ENCODE measurements at places on chromosomes 4 and X.
A peak's percentile ranks its signal among the peaks of the same experiment; 100 is the strongest.

GRCh38 chr4:26299254-26299882 lies 21.4 kb upstream of the RBPJ start:
- no peak for DNase-seq

- DNase-seq: no peak
Observed at GRCh38 chr4:40600850-40601249, 28.8 kb downstream of the RBM47 start.

- DNase-seq: no peak
Observed at GRCh38 chr4:109616243-109616642, 56.2 kb downstream of the MCUB start.

DNA sequence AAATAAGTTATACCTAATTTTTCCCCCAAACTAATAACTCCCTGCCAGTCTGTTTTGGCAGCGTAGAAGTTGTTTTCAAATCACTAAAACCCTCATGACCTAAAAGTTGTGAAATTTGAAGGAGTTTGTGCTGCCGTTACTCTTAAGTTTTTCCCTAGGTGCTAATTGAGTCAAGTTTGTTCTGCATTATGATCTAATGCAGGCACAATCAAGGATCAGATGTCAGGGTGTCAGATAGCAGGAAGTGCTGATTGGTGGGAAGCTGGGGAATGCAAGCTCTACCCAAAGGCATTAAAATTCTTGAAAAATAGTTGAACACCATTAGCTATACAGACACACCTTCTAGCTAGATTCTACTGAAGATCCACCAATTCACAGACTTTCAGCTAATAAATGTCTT lies 51.9 kb downstream of the ARX start:
- no peak for DNase-seq

DNA sequence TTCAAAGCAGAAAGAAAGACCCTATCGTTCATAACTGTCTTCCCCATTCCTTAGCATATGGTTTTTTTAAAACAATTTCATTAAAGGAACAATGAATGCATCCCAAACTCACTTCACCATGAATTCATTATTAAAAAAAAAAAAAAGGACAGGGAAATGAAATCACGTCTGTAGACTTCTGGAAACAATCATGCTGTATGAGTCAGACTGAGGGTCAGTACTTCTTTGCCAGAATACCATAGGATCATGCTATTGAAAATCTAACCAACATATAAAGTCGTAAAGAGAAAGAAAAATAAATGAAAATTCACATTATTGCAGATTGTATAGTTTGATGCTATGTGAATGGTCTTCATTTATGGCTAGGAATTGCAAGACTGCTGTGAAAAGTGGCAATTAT lies 144.4 kb downstream of the PCDH18 start:
- no peak for DNase-seq

DNA sequence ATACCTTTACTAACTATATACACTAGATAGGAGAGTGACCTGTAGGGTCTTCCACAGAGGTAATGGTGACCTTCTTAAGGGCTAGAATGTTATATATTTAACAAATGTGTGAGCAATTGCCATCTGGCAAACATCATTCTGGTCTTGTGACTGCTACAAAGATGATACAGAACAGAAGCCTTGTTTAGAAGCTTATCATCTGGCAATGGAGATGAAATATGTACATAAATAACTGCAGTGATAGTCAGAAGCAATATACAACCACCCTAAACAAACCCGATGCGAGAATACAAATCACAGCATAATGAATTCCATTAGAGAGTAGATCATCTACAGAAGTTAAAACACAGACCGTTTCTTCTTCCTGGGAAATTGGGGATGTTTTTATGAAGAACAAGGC lies 952.7 kb upstream of the SLIT2 start:
- DNase-seq: no peak

DNA sequence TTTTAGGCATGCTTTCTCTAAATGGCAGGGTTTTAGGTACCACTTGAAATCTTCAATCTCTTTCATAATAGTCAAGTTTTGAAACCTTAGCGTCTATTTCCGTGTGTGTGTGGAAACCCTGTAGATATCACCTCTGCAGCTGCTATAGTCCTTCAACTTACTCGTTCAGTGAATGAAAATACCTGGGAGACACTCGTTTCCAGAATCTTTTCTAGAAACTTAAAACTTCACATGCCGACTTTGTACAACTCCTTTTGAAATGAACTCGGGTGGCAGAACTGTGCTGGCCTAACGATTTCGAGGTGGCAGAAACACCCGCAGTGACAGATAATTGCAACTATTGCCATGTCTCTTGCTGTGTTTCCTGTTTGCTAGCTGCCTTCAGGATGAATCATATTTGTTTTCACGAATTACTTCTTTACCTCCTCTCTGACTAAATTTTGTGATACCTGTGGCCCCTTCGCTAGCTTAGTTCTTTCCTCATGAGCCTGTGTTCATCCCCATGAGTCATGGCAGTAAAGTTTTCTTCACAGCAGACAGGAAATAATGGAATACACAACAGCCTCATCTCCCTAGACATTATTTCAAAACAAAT lies 104.7 kb upstream of the SMIM10 start:
- no peak for DNase-seq

DNA sequence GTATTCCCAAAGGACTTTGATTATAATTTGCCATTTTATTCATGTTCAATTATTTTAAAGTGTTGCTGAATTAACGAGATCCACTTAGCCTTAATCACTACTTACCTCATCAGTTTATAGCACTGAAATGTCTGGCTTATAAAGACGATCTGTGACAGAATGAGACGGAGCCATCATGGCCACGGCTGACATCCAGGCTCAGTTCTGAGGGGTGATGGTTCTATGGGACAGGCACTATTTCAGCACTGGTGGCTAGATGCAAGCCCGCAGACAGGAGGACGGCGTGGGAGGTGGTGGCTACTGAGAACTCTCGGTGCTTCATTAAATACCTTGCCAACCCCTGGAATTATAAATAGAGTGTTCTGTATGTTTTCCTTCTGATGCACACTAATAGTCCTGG lies 1084.2 kb upstream of the TENM3 start:
- DNase-seq: no peak

DNA sequence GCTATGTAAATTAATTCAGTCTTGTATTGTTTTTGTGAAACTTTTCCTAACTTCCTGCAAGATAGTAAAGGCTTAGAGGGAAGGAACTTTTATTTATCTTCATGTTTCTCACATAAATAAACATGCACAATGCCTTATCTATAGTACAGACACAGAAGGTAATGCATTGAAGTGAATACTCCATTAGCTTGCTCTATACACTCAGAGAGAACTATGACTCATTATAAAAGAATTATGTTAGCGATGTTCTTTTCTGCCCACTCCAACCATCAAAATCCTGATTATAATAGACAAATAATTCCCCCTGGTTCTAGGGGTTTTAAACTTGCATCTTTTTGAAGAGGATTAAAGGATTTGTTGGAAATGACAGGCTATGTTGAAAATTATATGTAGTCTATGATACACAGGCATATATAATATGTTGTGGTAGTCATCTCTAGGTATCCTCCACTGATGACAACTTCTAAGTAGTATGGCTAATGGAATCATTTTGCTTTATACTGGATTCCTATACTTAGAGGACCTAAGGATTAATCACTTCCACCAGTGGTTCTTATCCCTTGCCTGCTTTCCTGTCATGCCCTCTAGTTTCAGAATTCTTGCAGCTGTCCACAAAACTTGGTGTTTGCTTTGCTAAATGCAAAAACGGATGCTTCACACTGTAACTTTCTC lies 115.7 kb downstream of the NDST4 start:
- no peak for DNase-seq

GRCh38 chr4:70365479-70365878 lies 4.9 kb downstream of the SMR3A start:
- no peak for DNase-seq

DNA sequence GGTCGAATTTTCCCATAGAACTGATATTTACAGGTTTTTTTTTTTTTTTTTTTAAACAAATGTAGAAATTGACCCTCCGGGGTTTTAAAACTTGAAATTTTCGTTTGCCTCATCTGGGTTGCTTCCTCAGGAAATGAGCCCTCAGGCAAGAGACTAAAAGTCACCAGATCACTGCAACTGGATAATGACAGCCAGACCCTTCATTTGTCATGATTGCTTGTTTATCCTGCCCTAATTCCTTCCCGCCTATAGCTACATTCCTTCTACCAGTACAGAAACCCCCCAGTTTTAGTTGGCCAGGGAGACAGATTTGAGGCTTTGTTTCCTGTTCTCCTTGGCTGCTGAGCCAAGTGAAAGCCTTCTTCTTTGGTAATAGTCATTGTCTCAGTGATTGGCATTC lies 44.0 kb upstream of the IGFBP7 start:
- no peak for DNase-seq

GRCh38 chrX:35809781-35810180 lies 11.6 kb downstream of the MAGEB16 start:
- DNase-seq: no peak

GRCh38 chrX:103918571-103919269 lies 43.7 kb upstream of the TMSB15B start:
- peak; percentile 51 for DNase-seq

DNA sequence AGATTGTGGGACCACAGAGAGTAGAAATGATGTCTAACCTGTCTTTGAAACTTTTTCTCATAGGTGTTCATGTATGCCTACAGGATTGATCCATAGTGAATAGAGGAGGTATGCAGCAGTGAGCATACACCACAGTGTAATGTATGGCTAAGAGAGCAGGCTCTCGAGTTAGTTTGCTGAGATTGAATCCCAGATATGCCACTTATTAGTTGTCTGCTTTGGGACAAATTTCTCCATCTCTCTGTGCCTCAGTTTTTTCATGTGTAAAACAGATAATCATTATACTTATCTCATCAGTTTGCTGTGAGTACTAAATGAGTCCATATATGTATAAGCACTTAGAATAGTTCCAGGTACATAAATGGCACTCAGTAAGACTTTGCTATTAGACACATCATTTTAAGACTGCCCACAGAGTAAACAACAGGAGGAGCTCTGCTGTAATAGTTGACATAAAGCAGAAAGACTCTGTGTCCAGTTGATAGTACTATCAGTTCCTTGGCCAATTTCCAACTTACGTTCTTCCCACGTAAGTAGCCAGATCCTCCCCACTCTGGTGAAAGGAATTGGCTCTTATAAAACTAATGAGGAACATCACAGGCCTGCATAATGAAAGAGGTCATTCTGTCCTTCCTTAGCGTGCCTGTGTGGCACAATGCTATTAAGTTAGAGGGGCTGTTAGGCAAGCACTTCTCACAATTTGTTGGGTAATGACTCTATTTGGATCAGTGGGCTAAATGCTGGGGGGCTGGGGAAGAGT lies 20.7 kb upstream of the RNF150 start:
- no peak for DNase-seq

DNA sequence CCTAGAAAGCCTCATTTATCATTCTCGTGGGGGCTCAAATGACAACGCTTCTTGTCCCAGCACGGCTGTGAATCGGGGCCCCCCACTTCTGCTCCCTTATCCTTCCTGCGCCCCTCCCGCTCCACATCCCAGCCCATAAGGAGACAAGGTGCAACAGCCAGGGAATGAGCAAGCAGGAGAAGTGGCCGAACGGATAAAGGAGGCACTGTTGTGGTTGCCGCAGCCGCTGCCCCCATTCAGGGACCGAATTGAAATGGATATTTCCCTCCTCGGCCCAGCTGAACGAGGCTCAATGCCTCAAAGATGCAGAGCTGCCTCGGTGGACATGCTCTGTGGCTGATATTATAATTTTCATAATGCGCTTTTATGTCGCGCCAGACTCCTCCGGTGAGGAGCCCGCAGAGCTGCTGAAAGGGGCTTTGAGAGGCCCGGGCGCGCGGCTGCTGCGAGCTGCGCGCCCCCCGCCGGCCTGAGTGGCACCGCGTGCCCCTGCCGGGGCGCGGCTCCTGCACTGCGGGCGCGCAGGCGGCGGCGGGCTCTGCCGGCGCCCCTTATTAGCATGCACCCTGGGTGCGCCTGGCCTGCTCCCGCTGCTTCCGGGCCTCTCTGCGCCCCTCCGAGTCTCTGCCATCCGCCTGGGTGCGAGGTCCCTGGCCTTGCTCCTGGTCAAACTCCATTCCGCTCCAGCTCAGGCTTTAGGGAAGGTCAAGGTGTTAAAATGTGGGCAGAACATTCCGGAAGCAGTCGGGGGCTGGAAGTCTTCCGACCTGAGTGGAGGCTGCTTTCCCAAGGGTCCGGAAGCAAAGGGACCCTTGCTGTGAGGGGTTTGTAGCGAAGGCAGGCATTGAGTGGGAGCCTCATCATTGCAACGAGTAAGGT lies 68.2 kb upstream of the TMEM33 start:
- DNase-seq: no peak

DNA sequence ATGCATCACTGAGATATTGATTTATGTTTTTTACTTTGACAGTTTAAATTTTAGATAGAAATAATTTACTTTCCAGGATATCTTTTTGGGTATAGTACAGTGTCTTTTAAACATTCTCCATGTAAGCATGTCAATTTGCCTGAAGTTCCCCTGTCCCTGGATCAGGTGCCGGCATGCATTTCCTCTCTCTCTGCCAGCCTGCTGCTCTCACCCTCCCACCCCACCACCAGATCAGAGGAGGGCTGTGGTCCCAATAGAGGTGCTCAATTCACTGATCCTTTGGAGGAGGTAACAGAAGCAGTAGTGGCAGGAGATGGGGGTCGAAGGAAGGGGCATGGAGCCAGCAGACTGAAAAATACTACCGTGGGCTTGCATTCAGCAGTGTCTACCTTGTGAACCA lies 28.3 kb upstream of the DSPP start:
- no peak for DNase-seq

GRCh38 chr4:168662297-168662984 lies 165.6 kb downstream of the PALLD start:
- DNase-seq: no peak

- DNase-seq: no peak
Observed at GRCh38 chrX:41655101-41655500, 33.7 kb upstream of the GPR34 start.

DNA sequence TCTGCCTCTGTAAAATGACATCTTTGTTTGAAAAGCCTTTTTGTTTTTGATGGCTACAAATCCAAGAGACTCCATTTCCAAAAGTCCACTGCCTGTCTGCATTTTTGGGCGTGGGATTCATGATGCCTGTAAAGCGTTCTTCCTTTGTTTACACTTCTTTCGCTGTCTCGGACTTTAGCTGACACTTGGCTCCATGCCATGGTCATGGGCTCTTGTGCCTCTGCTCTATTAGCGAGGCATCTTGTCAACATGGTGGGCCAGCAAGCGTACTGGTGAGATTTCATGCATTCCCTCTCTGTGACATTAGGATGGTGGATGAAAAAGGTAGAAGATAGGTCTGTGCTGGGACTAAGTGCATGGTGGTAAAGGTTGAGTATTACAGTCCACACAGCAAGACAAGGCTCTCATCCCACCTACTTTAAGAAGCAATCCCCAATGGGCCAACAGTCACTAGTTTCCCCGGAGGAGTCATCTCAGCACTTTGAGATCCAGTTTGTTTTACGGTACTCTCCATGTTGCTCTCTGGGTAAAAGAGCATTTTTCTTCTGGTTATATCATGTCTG lies 298.2 kb upstream of the KLF3 start:
- no peak for DNase-seq
